Renal cortex interstitium (tissue), 15 donors: ENCODE measurements at places on chromosomes 12 and 14. TPM values are rescaled to one million over a fixed set of nuclear protein-coding genes. Genes with fewer than 3 reads are reported as not detected.

The E2F7 gene
- polyA plus RNA-seq = 9.6 TPM

The PLEK2 gene
- 1.5 TPM for polyA plus RNA-seq

The CLEC1B gene
- 1.4 TPM for polyA plus RNA-seq

The CCDC197 gene
- not detected for polyA plus RNA-seq

The PROX2 gene
- polyA plus RNA-seq = 1.2 TPM

The RNF212B gene
- polyA plus RNA-seq = 1.1 TPM

The SERPINA3 gene
- polyA plus RNA-seq = 0.29 TPM

The AQP6 gene
- polyA plus RNA-seq = 16.1 TPM

The SIX4 gene
- 7.7 TPM for polyA plus RNA-seq

The CFAP251 gene
- 17.1 TPM for polyA plus RNA-seq

The RNASE7 gene
- 0.79 TPM for polyA plus RNA-seq

The CLEC1A gene
- polyA plus RNA-seq = 3.4 TPM

The THTPA gene
- polyA plus RNA-seq = 16.1 TPM

The PPP4R4 gene
- polyA plus RNA-seq = 0.42 TPM
